ENCODE measurements at places on chromosomes 12 and 14.
A peak's percentile ranks its signal among the peaks of the same experiment; 100 is the strongest.

- no peak for DNase-seq
Measured at GRCh38 chr14:68711561-68712309, 81.1 kb downstream of the ZFP36L1 start.

DNA sequence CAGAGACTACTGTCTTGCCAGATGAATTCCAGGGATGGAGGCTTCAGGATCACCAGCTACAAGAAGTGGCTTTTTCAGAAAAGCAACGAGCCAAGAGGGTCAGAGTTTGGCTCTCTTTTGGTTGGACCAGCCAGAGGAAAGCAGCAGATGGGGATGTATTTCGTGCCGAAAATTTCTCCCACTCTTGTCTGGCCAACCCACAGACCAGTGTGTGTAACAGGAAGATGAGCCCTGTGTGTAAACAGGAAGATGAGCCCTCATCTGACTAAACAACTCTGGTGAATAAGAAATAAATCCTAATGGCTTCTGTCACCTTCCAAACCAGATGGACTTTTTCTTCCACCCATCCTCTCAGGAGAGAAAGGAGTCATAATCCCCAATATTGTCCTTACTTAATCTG, 13.1 kb downstream of the GPR68 start:
- no peak for DNase-seq

GRCh38 chr12:112950701-112951100, 12.4 kb downstream of the OAS3 start:
- no peak for DNase-seq

- no peak for DNase-seq
Measured at GRCh38 chr12:131065801-131066200, 112.1 kb downstream of the ADGRD1 start.

GRCh38 chr14:99138999-99139865, 132.8 kb downstream of the BCL11B start:
- DNase-seq = no peak

DNA sequence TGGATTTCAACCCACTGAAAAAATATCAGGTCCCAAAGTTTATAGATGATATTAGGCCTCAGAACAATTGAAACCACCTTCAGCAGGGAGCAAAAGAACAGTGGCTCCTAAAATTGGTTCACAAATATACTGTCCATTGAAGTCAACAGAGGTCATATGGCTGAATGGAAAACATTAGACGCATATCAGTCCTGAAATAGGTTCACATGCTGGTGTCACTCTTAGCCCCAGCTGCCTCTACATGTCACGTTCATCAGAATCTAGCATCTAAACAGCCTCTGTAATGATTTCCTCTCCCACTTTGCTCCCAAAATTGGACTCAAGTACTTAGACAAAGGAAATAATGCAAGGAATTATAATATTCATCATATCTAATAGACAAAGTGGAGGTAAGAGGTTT, 8.7 kb downstream of the FLRT2 start:
- no peak for DNase-seq

DNA sequence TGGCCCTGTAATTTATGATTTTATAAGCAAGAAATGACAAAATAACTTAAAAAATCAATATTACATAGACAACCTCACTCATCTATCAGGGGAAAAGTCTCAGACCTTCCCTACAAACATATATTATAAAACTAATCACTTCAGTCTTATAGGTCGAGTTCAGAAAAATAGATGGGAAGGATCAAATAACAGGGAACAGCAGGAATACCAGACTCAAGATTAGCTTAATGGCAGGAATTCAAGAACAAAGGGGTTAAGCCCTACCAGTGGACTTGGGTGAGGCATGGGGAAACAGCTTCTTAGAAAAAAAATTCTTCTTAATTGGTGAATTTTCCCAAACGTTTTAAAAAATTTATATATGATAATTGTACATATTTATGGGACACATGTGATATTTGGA, 51.6 kb upstream of the CRY1 start:
- DNase-seq = no peak

DNA sequence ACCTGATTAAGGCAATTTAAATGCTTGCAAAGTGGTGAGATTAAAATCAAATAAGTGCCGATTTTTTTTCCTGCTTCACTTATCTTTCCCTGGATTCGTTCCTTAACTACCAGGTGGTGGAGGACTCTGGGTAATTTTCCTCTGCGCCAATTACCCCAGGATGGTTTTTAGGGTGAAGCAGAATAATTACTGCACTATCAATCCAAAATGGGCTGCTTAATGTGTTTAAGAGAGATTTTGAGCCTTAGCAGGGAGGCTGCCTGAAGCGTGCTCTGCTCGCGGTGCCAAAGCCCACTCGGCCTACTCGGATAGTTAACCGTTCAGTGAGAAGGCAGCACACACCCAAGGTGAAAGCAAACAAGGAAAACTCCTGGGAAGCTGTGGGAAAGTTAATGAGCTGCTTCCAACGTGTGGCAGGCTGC, 274.9 kb upstream of the LMO3 start:
- DNase-seq = peak; percentile 17

DNA sequence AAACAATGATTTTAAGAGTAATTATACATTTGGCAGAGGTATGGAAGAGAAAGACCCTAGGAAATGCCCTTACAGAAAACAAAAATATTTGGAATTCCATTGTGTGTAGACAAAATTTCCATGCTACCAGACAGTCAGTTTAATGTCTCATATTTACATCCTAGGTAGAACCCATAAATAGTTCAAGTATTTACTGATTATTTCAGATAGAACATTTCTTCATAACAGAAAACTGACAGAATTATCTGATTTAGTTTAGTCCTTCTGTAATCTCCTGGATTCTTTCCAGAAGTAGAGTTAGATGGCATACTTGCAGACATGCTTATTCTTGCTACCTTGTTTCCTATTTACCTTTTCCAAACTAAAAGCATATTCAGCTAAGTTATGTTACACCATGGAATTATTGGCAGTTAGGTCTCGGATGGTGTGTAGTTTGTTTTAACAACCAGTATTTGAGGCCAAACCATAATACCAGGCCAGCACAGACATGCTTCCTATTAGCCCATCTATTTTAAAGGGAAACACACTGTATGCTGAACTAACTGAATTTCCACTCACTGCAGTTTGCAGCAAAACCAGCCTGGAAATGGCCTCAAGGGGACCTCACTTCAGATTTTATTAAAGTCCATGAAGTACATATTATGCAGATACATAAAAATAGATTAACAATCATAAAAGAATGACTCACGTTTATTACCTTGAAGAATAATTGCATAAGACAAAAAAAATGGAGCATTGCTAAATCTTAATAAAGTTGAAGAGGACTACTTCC, 126.6 kb upstream of the LRIG3 start:
- no peak for DNase-seq
